ENCODE measurements at places on chromosomes 1 and 21.

DNA sequence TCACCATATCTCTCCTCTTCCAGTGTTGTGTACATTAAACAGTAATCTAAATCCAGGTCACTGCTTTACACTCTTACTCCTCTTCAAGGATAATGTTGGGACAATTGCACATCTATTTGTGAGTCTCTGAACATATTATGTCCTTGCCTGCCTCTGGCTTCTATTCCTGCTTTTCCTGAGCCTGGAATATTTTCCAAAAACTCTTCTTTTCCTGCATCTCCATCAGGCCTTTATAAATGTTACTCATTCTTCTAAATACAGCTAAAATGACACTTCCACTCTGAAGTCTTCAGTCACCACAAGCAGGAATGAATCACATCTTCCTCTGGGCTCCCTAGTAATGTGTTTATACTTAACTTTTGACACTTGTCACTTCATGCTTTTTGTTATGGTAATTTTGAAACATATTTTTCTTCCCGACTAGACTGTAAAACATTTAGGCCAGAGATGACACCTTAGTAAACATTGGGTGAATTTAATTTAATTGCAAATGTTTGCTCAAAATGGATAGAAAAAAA lies 396.0 kb downstream of the LRRIQ3 start:
- no peak for DNase-seq

GRCh38 chr1:24308365-24309015 lies 10.7 kb upstream of the GRHL3 start:
- DNase-seq, result no peak

DNA sequence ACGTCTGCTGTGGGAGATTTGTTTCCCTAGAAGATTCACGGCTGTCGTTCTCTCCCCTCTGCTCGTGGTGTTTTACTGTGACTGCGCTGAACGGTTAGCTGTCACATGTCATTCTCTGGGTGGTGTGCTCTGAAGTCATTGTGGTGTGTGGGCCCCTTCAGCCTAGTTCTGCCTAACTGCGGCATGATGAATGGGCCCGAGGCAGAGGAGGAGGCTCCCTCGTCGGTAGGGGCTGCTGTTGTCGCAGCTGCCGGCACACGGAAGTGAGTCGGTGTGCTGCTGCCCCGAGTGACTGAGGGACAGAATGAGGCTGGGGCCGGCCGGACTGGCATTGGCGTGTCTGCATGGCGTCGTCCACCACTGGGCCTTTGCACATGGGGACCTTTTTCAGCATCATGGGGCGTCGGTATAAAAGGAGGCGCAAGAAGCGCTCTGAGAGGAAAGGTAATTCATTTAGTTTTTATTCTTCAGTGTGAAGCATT lies 77.9 kb downstream of the ADARB1 start:
- DNase-seq, result no peak

DNA sequence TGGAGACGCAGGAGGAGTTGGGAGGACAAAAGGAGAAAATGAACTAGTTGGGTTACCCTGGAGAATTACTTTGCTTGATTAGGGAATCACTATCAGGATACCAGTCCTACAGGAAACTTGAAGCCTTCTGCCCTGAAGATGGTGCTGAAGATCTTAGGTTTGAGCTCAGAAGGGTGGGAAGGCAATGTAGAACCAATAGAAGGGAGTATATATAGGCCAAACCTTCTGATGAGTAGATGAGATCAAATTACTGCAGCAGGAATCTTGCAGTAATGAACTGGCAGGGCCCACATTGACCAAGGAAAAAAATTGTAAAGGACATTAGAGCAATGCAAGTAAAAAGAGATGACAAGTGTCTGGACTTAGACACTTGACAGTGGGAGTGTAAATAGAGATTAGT lies 116.3 kb upstream of the CACYBP start:
- DNase-seq, result no peak

GRCh38 chr1:47523835-47524215 lies 86.0 kb downstream of the FOXD2 start:
- DNase-seq, result no peak

GRCh38 chr1:196481616-196482015 lies 126.6 kb downstream of the KCNT2 start:
- no peak for DNase-seq

- DNase-seq, result no peak
Measured at GRCh38 chr1:100921110-100921706, 25.3 kb downstream of the SLC30A7 start.

- DNase-seq, result no peak
Measured at GRCh38 chr1:225658041-225658440, 5.1 kb upstream of the ENAH start.

DNA sequence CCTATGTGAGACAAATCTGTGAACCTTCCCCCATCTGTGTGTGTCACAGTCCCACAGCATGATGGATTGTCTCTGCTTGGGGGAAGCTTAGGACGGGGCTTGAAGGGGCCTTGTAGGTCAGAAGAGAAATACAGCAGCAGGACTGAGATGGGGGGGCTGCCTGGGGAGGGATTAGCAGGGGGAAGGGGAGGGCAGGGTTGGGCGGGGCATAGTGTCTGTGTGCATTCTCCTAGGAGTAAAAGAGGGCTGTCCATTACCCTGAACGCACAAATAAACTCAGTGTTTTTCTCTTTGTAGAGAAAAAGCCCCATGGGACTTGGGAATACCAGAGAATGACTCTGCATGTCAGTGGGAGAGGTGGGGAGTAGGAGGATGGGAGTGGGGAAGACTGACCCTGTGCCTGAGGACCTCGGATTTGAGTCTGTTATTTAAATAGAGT lies 16.4 kb downstream of the RNF220 start:
- no peak for DNase-seq

DNA sequence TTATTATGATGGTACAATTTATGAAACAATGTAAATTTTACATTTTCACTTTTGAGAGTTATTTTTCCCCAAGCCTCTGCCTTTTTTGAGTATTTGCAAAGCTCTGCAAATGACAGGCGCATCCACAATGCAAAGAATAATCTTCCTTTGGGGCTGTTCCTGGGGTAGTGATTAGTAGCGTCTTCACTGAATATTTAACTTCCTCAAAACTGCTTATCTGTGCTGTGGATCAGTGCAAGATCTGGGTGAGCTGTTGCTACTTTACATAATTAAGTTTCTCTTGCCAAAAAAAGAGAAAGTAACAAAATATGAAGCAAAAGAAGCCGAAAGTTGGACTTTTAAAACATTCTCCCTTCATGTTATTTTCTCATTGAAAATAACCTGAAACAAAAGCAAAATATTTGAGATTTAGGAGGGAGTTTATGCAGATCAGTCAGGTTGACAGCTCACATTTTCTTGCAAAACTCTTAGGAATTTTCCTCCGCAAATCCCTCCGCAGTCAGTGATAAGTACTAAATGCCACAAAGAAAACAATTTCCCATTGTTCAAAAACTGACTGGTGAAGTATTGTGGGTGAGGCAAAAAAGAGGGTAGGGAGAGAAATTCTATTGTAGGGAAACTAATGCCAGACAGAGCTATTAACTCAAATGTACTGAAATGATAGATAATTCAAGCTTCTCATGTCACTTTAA lies 276.4 kb upstream of the B3GALT2 start:
- no peak for DNase-seq

DNA sequence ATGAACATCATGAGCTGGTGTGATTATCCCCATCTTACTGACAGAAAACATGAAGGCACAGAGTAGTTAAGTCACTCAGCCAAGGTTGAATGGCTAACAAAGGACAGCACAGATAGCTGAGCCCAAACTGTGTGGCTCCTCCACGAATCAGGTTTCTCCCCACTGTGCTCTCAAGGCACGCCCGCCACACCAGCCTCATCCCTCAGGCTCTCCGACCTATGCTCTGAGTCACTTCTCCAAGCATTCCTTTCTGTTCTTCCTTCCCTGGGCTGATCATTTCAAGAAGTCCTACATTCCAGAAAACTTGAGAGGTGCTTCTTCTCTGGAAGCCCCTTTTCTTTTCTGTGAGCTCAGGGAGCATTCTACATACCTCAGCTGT lies 25.3 kb upstream of the SDC3 start:
- DNase-seq, result no peak

Measured in right hindlimb (tissue), 1 donor.